Astrocyte (in vitro differentiated cells and primary cell): ENCODE measurements at places on chromosomes 6 and 20. TPM values are rescaled to one million over a fixed set of nuclear protein-coding genes. Genes with fewer than 3 reads are reported as not detected.
A peak's percentile ranks its signal among the peaks of the same experiment; 100 is the strongest.

GRCh38 chr6:97963193-97963592, 680.2 kb upstream of the MMS22L start:
- peak; percentile 81 for DNase-seq

DNA sequence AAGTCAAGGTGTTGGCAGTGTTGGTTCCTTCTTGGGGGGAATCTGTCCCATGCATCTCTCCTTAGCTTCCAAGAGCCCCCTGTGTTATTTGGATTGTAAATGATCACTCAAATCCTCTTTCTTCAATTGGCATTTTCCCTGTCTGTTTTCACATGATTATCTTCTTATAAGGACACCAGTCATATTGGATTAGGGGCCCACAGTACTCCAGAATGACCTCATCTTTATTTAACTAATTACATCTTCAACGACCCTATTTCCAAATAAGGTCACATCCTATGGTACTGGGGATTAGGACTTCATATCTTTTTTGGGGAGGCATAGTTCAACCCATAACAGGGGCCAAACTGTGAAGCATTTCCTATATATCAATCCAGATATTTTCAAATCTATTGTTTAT, 57.3 kb downstream of the PTPRA start:
- no peak for DNase-seq

DNA sequence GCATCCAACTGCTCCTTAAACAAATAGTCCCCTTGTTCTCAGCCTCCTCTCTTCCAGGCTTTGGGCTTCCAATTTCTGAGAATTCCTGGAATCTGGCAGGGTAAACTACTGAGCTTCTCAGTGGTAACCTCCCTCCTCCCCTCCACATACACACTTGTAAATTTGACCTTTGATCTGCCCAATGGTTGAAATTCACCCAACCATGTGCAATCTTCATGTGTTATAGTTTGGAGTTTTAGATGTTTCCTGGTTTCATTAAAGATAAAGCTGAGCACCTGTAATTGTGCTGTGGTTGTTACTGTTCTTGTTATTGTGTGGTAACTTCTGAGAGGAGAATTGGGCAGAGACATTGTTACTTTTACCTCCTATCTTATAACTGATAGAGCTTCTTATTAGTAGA, 328.4 kb downstream of the TPBG start:
- no peak for DNase-seq

Gene SYTL3
- total RNA-seq, result 0.82 and 1.2 TPM in 2 replicates

Gene KCNQ5
- total RNA-seq, result 0.43 and 2.0 TPM in 2 replicates

Gene PRDM13
- not detected in 2 replicates for total RNA-seq

DNA sequence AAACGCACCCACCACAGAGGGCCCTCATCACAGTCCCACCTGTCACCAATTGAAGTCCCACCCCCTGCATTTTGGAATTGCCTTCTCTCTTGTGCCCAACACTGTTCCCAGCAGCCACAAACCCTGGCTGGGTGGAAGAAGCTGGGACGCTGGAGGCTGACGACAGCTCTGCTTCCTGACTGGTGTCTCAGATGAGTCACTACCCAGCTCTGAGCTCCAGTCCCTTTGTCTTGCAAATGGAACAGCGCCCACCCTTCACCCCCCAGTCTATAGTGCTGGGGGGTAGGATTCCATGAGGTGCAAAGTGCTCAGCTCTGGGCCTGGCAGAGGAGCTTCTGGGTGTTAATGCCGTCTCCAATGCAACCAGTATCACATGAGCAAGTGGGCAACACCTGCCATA, 85.3 kb downstream of the DLGAP4 start:
- DNase-seq, result no peak

GRCh38 chr20:36599912-36600345, 5.7 kb upstream of the RAB5IF start:
- DNase-seq, result no peak
